ENCODE measurements at places on chromosomes 3 and 15.
A peak's percentile ranks its signal among the peaks of the same experiment; 100 is the strongest.

- DNase-seq, result no peak
These were observed 65.9 kb upstream of the FEZF2 start for GRCh38 chr3:62439176-62439813.

DNA sequence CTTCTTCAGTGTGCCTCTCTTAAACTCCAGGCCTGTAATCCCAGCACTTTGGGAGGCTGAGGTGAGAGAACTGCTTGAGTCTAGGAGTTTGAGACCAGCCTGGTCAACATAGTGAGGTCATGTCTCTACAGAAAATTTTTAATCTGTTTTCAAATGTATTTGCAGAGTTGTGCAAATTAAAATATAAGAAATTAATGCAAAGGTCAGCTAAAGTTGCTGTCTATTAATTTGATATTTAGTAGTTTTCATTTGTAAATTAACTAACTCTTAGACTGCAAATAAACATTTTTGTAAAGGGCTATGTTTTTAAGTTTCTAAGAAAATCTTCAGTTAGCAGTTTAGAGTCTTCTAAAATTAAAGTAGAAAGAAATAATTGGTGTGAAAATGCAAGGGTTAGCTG is 99.9 kb upstream of the TJP1 start:
- no peak for DNase-seq

GRCh38 chr3:66469220-66469640 is 31.6 kb downstream of the LRIG1 start:
- no peak for DNase-seq

DNA sequence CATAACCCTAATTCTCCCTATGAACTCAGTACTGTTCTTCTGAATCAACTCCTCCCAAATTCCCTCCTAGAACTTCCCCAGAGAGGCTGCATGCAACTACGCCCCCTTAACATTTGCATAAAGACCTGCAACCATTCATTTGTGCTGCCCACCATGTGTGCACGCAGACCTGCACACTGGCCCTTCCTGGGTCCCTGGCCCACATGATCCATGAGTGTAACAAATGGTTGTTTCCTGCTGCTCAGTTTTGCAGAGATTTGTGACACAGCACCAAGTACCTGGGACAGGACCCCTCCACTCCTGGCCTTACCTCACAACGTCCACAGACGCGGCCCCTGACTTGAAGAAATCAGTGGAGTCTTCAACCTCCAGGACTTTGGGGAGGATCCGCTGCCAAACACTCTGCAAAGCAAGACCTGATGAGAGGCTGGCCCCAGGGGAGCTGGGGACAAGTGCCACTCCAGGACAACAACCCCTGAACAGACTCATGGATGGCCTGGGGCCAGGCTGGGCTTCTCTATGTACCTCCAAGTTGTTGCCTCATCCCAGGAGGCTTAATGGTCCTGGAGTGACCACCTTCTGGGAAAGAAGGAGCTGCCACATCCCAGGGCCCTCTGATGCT is 33.8 kb downstream of the ALDH1L1 start:
- DNase-seq, result no peak

DNA sequence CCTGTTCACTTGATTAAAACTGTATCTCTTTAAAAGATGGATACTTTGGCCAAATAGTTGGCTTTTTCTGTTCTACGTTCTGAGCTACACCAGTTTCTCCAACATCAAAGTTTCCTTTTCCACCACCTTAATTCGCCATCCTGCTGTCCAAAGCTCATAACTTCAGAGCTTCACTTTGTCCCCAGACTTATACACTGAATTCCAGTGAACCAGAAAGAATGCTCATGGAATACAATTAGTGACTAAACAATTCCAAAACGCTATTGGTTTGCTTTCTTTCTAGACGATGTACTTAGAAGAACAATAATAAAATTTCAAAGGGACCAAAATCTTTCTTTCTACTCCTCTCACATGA is 23.2 kb downstream of the GPR15 start:
- no peak for DNase-seq

DNA sequence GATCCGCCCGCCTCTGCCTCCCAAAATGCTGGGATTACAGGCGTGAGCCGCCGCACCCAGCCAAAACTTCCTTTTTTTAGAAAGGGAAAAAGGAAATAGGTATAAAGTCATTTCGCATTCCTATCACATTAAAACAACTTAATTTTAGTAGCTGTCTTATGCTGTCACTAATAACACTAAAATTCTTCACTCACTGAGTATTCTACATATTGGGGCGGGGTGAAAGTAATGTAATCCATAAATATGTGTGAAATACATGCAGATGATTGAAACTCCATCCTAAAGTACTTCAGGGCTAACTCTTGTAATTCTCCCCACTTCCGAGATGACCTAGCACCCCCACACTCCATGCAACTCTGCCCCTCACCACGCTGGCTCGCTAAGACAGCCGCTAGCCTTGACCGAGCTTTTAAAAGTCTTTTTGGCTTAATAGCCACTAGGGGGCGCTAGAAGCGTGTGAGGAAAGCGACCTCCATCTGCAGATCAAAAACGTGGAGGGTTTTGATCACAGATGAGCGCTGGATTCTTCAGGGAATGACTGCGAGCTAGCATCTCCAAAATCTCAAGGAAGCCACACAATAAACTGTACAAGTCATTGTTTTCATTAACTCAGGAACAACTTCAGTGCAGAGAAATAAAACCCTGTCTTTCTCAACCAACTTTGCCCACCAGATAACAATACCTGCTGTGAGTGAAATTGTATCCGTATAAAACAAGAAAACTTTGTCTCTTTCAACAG is 129.3 kb upstream of the IGF1R start:
- DNase-seq, result peak; percentile 59

DNA sequence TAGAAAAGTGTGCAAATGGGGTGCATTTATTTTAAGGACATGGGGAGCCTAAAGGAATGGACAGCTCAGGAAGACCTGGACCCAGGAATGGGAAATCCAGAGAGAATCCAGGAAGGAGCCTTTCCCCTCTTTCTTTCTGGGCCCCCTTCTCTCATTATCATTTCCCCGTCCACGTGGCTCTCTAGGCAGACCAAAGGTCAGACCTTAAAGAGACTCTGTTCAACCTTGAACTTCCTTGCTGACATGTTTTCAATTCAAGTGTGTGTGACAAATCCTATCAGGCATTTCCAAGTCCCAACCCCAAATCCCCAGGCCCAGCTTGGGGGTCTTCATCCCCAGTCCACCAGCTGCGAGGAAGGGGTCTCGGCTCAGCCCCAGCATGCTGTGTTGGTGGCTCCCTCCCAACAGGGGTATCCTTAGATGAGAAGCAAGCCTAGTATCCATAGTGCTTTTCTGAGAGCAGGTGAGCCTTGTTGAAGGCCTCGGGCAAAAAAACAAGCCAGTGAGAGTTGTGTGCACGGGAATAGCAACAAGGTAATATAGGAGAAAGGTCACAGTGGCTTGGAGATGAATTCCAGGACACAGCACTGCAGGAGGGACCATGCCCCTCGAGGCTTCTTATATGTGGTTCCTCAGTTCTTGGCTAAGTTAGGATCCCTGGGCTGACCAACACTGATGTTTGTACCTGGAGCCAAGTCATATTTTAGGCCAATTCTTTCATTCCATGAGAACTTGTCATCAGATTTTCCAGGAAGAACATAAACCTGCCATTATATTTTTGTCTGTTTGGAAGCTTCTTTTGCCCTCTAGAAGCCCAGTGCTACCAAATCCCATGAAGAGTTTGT is 130.0 kb downstream of the ASB7 start:
- no peak for DNase-seq

GRCh38 chr3:159252274-159252673 is 450.4 kb downstream of the MFSD1 start:
- DNase-seq, result no peak

- DNase-seq, result no peak
These were observed 87.0 kb upstream of the ZNF280D start for GRCh38 chr15:56820333-56820732.

DNA sequence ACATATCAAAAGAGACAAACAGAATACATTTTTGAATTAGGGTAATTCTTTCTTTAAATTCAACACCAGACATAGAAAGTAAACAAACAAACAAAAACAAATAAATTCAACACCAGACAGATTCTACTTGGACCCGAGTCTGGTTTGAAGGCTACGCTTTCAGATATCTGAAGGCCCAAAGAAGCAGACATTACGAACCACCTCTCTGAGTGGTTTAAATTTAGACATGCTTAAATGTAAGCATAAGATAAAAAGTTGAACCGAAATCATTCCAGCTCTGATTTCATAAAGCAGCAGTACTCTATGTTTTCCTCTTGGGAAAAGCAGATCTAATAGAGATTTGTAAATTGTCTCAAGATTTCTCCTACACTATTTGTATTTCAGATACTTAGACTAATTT is 29.9 kb downstream of the UBA5 start:
- no peak for DNase-seq

- no peak for DNase-seq
These were observed 82.2 kb upstream of the WDR72 start for GRCh38 chr15:53841651-53842050.

DNA sequence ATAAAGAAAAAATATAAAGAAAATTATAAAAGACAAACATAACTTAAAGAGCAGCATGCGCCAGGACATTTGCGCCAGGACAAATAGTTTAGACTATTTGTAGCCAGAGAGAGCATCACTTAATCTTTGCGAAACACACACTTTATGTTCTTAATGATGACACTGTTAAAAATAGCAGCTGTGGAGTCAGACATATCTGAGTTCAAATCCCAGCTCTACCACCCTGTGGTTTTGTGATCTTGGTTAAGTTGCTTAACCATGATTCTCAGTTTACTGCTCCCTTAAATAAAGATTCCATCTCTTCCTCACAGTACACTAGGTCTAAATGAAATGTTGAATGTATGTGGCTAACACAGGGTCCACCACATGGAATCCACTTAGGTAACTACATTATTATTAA is 31.4 kb downstream of the KCNMB2 start:
- DNase-seq, result no peak

DNA sequence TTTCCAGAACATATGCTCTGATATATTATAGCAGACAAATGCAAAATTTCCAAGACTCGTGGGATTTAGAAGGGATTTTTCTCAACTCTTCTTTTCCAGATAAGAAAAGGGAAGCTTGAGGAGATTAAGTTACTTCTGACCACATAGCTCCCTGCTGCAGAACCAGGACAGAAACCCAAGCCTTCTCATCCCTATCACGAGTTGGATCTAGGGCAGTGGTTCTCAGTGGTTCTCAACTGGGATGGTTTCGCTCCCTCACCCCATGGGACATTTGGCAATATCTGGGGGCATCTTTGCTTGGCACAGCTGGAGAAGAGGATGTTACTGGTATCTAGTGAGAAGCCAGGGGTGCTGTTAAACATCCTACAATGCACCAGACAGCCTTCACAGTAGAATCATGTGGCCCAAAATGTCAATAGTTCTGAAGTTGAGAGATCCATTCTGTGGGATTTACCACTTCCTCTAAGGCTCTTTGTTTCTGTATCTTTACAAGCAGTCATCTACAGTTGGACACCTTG is 64.2 kb downstream of the LIPC start:
- no peak for DNase-seq

DNA sequence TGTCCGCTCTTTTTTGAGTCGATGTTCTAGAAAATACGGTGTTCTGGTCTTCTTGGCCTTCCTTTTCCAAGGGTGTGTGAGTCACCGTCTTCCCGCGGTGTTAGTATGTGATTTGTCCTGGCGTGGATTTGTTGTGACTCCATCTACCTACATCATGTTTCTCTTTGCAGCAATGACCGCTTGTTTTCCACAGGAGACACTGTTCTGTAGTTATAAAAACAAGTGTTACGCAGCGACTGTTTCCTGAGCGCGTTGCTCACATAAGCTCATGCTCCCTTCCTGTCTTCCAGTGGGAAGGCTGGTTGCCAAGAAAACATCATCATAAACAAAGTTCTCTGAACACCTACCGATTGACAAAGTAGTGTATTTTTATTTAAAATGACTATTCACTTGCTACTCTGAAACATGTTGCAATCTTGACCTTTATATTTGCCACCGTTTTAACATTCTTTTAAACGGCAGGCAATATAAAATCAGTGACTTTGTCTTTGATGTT is 19.0 kb downstream of the USP13 start:
- no peak for DNase-seq

Measured in activated T-cell treated with anti-CD3 and anti-CD28 coated beads, Interleukin-2, amount 50 U/mL, for 72 hours (primary cell).